NCI-H146 (cell line): ENCODE measurements at places on chromosomes 11 and 22.
A peak's percentile ranks its signal among the peaks of the same experiment; 100 is the strongest.

DNA sequence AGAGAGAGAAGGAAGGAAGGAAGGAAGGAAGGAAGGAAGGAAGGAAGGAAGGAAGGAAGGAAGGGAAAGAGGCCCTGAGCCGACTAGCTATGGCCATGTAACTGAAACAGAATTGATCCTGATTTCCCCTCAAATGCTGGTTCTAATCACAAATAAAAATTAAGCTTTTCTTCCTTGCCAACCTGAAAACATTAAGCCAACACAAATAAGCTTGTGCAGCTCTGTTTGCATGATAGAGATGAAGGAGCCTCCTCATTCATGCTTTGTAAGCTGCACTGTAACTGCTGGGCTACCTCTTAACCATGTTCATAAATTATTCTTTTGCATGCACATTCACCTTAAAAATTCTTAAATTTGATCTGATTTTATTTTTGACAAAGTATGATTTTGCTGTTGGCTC, 27.7 kb upstream of the APOL5 start:
- DNase-seq: no peak

DNA sequence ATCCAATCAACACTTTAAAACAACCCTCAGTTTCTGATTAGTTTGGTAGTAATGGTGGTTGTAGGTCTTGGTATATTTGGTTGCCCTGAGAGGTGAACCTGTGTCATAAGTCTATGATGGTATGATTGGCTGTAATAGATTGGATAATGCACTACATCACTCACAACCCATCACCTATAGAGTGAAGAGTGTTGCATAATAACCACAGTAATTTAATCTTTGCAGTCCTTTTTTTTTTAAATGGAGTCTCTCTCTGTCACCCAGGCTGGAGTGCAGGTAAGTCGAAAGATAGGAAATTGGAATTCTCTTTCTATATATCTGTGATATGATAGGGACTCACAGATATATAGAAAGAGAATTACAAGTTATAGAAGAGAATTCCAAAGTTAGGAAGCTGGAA, 133.4 kb upstream of the PGR start:
- no peak for DNase-seq

GRCh38 chr22:41966607-41967240, 2.5 kb upstream of the SEPTIN3 start:
- peak; percentile 50 for DNase-seq

- no peak for DNase-seq
Measured at GRCh38 chr11:69241844-69242243, 52.1 kb upstream of the MYEOV start.

DNA sequence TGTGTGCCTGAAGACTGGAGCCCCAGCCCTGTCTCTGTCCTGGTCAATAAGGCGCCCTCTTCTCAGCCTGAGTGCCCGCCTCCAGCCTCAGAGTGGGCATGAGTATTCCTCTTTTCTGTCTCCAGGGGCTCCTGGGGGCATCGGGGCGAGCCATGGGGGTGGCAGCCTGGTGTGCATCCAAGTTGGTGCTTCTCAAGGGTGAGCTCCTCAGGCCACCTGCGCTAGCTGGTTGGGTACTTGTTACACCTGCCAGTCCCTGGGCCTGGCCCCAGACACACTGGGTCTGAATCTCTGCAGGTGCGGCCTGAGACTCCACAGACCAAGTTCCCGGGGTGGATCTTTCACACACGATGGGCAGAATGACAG, 168.6 kb upstream of the B3GAT1 start:
- no peak for DNase-seq

DNA sequence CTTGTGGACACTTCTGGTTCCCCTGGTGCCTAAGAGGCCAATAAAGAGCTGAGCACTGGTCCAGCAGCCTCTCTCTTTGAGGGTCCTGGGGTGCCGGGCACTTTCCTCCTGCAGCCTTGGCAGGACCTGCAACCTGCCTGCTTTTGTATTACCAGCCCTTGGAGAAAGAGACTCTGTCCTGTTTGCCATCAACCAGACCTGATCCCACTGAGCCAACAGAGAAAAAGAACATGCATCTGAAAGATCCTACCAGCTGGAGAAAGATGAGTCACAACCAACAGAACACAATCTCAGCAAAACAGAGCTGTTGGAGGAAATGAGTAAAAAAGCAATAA, 321.0 kb downstream of the DDX10 start:
- DNase-seq: no peak

DNA sequence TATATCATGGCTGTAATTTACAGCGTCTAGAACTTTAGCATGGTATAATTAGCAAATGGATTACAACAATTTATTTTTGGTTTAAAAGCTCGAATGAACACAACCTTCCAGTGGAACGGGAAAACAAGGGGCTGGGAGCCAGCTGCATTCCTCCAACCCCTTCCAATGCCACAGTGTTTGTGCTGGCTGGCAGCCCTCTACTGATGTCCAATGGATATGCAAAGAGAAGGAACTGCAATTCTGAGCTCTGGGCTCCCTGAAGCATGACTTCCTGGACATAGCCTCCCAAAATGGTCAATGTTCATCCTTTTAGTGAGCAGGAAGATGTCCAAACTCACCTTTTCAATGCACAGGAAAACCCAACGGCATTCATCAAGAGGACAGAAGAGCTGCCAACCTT, 288.3 kb downstream of the TENM4 start:
- DNase-seq: no peak

GRCh38 chr11:35515224-35515623, 10.2 kb downstream of the PAMR1 start:
- DNase-seq: no peak

DNA sequence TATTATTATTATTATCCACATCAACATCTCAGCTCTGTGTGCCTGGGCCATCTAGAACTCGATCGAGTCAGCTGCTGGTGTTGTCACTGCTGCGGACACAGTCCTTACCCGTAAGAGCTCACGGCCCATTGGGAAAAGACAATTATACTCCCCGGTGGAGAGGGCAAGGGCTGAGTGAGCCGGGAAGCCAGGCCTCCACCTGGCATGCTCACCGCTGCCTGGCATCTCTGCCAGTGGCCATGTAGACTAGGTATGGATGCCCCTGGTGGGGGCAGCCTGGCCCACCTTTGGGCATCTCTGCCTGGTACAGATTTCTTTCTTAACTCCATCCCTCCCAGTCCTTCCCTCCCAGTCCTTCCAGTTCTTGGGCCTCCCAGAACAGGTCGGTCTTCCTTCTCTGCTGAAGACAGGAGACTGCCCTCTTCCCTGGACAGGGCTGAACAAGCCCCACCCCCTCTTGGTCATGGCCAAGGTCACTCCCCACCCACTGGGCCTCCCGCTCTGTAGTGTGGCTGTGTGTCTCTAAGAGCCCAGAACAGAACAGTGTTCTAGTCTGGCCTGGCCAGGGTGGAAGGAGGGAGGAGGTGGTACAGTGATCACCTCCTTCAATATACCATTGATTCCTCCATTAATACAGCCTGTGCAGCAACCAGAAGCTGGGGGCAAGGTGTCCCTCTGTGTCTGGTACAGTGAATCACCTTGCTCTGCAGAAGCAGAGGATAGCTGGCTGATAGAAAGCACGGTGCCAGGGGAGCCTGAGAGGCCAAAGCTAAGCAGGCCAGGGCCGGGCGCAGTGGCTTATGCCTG, 57.7 kb downstream of the FLRT1 start:
- DNase-seq: no peak

GRCh38 chr11:88066090-88066489, 109.2 kb downstream of the RAB38 start:
- no peak for DNase-seq

- no peak for DNase-seq
Measured at GRCh38 chr22:16810188-16810802, 14.9 kb downstream of the XKR3 start.

DNA sequence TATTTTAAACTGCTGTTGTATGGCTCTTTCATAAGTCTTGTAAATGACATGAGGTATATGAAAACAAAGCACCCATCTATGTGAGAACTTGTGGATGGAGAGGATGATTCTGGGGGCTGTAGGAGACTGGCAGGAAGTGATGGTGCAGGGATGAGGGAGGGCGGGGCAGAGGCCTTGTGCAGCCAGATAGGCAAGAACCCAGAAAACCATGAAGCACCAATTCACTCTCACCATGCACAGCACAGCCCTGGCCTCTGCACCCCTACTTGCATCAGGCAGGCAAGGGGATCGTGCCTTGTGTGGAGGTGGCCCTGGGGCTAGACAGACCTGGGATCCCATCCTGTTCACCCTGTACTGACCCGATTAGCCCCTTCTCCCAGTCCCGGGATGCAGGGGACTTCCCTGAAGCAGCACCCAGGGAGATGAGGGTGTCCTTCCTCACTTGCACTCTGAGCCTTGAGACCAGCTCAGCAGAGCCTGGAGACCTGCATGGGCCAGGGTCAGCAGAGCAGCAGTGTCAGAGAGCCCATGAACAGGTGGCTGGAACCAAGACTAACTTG, 85.5 kb downstream of the MORC2 start:
- no peak for DNase-seq

- no peak for DNase-seq
Measured at GRCh38 chr11:2799881-2800654, 85.5 kb downstream of the CDKN1C start.

DNA sequence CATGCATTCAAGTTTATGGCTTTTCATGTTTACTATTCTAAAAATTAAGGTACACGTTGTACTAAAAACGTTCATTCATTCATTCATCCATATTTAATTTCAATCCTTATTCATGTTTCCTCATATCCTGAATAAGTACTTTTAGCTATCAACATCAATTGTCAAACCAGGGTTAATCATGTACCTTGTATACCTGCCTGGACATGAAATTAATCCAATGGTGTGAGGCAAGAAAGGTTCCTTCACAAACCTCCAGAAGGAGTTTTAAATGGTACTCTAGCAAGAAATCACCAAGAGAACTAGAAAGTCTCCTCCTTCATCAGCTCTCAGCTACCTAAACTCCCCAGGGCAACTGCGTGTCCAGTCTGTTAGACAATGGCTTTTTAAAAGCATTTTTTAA, 33.4 kb downstream of the TMEM123 start:
- DNase-seq: no peak

GRCh38 chr11:83122050-83122449, 34.9 kb upstream of the PCF11 start:
- no peak for DNase-seq

GRCh38 chr22:24094966-24095365, 83.9 kb downstream of the CABIN1 start:
- no peak for DNase-seq

- DNase-seq: peak; percentile 15
Measured at GRCh38 chr11:75946531-75947530, 131.8 kb downstream of the UVRAG start.

DNA sequence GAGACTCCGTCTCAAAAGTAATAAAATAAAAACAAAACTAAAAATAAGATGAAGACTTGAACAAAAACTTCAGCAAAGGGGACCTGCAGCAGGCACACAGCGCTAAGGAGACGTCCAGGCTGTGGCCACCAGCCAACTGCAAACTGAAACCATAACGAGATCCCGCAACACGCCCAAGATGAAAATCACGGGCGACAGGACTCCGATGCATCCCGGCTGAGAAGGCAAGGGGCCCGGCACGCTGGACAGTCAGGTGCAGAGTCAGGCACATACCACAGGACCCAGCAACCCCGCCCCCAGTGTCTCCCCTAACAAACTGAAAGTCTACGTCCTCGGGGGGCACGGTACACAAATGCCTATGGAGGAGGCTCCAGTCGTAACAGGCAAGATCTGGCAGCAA, 9.2 kb downstream of the HRAS start:
- no peak for DNase-seq

GRCh38 chr11:61417670-61418069, 12.1 kb downstream of the CPSF7 start:
- no peak for DNase-seq

GRCh38 chr11:3947061-3947460, 91.6 kb downstream of the STIM1 start:
- no peak for DNase-seq

DNA sequence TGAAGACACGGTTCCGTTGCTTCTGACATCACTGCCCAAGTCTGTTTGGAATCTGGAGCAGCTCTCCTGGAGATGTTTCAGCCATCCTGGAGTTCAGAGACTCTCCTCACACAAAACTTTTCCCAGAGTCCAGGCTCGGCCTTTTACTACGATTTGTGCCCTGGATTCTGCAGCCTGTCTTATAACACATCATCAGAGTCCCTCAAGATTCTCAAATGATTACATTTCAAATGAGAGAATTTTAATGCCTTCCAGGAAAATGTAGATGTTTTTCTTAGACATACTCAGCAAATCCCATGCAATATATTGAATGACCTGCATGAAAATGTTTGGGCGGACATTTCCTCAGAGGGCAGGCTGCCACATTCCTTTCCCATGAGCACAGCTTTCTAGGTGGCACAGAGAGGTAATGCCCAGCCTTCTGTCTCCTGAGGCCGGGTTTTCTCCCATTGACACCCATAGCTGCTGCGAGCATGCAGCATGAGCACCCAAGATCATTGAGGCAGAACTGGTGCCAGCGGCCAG, 129.1 kb downstream of the SNX19 start:
- DNase-seq: no peak

DNA sequence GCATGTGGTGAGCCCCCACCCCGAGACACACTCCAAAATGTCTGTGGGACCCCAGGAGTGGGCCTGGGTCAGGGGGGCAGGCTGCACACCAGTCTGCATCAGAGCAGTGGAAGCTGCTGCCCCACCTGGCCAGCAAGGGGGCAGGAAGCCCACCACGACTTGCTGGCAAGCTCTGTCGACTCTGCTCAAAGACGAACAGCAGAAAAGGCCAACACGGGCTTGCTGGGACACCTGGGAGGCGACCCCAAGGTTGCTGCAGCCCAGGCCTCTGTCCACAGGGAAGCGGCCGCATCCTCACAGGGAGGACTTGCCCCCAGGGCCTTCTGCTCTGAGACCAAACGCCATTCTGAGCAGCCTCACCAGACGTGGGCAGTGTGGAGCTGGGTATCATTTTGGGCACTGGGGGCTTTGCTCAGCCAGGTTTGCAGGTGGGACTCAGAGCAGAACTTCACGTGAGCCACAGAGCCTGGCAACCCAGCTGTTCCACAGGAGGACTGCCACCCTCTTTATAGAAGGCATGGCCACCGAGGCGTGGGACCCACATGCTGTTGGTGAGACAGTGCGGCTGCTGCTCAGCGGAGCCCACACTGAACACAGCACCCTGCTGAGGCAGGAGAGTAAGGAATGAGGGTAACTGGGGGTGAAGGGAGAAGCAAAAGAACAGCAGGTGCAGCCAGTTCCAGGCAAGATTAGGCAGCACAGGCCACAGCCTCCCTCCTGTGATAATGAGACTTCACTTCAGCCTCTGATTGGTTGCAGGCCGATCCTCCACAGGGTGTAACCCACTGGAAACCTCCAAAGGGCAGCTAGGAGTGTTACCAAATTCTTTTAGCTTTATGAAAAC, 11.0 kb downstream of the IL17REL start:
- peak; percentile 82 for DNase-seq

- no peak for DNase-seq
Measured at GRCh38 chr22:49749885-49750510, 77.7 kb downstream of the BRD1 start.
